CD8-positive, alpha-beta memory T cell (primary cell): ENCODE measurements at places on chromosomes 6 and 20.

GRCh38 chr20:35304956-35305355 lies 12.7 kb upstream of the FAM83C start:
- H3K36me3 ChIP-seq, result no peaks in the 10 kb centered on the region
- no peaks in the 10 kb centered on the region for H3K27me3 ChIP-seq
- no peak for DNase-seq
- no peak overlapping the region for H3K27ac ChIP-seq
- H3K4me1 ChIP-seq, result peaks cover 8% of the 10 kb centered on the region
- no peak overlapping the region for H3K4me3 ChIP-seq

DNA sequence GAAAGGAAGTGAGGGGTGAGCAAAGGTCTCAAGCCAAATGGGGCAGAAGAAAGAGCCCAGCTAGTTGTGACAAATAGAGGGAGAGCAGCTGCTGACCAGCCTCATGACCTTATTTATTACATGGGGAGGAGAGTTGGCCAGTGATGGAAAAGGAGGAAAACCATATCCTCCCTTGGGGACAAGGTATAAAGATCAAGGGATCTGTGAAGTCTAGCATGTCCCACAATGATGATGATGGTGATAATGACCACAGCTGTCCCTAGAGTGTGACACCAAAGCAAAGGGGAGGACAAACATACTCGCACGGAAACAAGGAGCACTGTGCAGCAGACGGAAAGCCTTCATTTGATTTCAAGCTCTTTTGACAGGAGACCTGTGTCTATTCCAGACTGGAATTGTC lies 190.4 kb upstream of the MCHR2 start:
- H3K27me3 ChIP-seq, result no peaks in the 10 kb centered on the region
- no peak overlapping the region for H3K27ac ChIP-seq
- H3K36me3 ChIP-seq, result no peaks in the 10 kb centered on the region
- no peaks in the 10 kb centered on the region for H3K4me1 ChIP-seq

GRCh38 chr20:16438100-16438499 lies 135.1 kb downstream of the KIF16B start:
- no peak overlapping the region for H3K27ac ChIP-seq
- DNase-seq, result no peak
- H3K27me3 ChIP-seq, result no peaks in the 10 kb centered on the region
- H3K4me3 ChIP-seq, result no peak overlapping the region
- no peaks in the 10 kb centered on the region for H3K4me1 ChIP-seq
- H3K36me3 ChIP-seq, result no peaks in the 10 kb centered on the region

DNA sequence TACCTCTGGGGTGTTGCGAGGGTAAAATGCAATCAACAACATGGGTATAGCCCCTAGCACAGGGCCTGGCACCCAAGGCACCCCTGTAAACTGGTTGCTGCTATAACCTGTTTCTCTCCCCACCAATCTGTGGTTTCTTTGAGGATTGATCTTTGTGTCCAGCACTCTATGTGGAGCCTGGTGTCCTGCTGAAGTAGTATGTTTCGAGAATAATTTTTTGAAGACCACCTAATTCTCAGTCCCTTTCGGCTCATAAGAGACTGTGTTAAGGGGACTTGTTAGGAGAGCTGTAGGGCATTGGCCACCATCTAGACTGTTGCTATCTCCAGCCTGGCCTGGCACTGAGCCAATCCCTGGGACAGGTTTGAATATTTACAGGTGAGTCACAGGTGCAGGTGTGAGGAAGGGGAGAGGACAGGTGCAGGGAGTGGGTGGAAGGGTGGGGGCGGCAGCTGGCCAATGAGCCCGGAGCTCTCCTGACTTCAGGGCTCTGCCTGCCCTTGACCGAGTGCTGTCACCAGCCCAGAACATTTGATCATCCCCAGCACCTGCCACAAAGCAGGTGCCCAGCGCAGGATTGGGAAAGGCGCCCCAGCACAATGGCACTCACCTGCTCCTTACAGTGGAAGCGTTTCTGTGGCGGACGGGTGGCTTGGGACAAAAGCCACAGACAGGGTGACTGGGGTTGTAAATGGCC lies 8.1 kb upstream of the C20orf144 start:
- DNase-seq, result no peak
- H3K4me3 ChIP-seq, result no peak overlapping the region
- H3K27ac ChIP-seq, result no peak overlapping the region
- H3K36me3 ChIP-seq, result no peaks in the 10 kb centered on the region
- H3K4me1 ChIP-seq, result no peaks in the 10 kb centered on the region

DNA sequence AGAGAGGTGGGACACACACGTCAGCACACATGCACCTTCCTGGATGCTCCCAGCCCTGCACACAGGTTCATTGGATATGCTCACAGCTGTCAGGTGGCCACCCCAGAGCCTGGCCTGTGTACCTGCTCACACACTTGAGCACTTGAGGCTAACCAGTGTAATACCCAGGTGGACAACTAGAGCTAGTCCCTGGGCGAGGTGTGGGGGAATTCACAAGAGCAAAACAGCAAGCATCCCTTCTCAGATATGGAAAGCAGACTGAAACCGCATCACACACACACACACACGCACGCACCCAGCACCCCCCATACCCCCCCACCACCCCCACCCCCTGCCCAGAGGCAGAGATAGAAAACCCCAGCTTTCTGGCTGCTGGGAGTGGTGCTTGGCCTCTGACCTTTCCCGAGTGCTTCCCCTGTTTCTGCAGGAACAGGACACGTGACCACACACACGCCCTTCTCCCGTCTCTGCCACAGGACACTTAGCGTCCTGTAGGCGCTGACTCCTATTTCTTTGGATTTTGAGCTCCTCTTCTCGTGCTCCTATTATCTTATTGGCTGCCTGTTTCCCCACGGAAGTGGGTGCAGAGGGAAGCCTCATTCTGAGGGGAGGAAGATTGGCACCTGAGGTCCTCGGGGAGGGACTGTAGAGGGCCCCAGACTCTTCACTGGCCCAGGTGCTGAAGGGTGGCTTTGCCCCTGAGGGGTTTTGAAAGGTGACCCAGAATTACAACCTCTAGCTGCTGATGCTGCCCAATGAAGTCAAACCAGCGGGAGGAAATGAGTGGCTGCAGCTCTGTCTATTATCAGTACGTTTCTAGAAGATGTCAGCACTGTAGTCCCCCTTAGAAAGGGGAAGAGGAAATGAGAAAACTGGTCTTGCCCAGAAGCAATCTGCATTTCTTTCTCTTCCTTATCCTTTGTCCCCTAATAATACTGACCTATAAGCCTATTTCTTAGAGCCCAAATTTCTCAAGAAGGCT lies 65.8 kb downstream of the SYTL3 start:
- H3K27ac ChIP-seq, result peak overlapping the region; percentile 18
- peaks cover 9% of the 10 kb centered on the region for H3K36me3 ChIP-seq
- no peak for DNase-seq

DNA sequence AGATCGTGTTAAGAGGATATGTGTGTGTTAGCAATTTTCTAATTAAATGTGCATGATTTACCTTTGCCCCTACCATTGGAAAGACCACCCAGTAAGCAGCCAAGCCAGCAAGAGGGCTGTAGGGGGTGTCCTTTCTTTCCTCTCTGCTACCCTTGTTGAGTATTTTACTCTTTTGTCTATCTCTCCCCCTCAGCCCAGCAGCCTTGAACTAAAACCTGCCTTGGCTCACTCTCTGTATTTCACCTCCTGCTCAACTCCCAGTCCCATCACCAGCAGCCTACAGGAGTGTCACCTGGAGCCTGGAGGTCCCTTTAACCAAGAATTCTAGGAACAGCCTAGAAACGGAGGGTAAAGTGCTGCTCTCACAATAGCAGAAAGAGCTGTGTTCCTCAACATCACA lies 81.0 kb downstream of the HIVEP2 start:
- H3K27me3 ChIP-seq, result no peaks in the 10 kb centered on the region
- H3K4me3 ChIP-seq, result no peak overlapping the region
- no peaks in the 10 kb centered on the region for H3K36me3 ChIP-seq
- no peak for DNase-seq
- no peak overlapping the region for H3K27ac ChIP-seq

- peaks cover 7% of the 10 kb centered on the region for H3K4me1 ChIP-seq
- no peak overlapping the region for H3K27ac ChIP-seq
- H3K36me3 ChIP-seq, result no peaks in the 10 kb centered on the region
- no peak for DNase-seq
These were observed 50.1 kb downstream of the SSR1 start for GRCh38 chr6:7262746-7263518.

GRCh38 chr6:22819209-22819608 lies 249.8 kb downstream of the HDGFL1 start:
- no peaks in the 10 kb centered on the region for H3K27me3 ChIP-seq
- no peak for DNase-seq
- H3K27ac ChIP-seq, result no peak overlapping the region
- no peak overlapping the region for H3K4me3 ChIP-seq
- H3K4me1 ChIP-seq, result no peaks in the 10 kb centered on the region

GRCh38 chr6:136335736-136336363 lies 46.2 kb upstream of the BCLAF1 start:
- no peak for DNase-seq
- H3K36me3 ChIP-seq, result no peaks in the 10 kb centered on the region
- no peak overlapping the region for H3K27ac ChIP-seq
- H3K27me3 ChIP-seq, result no peaks in the 10 kb centered on the region

DNA sequence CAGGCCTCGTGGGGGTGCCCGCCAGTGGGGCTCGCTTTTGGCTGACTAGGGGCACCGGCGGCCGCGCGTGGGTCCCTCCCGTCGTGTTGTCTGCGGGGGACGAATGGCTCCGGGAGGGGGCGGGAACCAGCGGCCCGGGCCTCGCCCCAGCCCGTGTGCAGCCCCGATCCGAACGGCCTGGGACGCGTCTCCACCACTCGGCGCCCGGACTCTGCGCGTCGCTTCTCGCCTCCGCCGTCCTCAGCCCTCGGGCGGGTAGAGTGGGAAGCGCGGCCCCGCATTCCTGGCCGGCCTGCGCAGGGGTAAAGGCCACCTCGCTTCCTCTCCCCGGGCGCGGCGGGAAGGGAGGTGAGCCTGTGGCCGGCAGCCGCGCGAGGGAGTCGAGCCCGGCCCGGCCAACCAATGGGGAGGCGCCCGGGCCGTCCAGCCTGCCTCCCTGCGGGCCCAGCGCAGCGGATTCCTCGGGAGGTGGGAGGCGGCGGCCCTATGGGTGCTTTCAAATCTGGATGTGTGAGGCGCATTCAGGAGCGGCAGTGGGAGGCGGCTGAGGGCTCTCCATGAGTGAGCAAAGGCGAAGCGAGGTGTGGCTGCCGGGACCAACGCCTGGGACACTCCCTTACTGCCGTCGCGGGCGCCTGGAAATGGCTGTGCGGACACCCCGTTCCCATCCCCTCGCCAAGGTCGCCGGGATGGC lies 1.1 kb upstream of the ZBTB46 start:
- no peak overlapping the region for H3K27ac ChIP-seq
- no peaks in the 10 kb centered on the region for H3K36me3 ChIP-seq
- DNase-seq, result no peak

DNA sequence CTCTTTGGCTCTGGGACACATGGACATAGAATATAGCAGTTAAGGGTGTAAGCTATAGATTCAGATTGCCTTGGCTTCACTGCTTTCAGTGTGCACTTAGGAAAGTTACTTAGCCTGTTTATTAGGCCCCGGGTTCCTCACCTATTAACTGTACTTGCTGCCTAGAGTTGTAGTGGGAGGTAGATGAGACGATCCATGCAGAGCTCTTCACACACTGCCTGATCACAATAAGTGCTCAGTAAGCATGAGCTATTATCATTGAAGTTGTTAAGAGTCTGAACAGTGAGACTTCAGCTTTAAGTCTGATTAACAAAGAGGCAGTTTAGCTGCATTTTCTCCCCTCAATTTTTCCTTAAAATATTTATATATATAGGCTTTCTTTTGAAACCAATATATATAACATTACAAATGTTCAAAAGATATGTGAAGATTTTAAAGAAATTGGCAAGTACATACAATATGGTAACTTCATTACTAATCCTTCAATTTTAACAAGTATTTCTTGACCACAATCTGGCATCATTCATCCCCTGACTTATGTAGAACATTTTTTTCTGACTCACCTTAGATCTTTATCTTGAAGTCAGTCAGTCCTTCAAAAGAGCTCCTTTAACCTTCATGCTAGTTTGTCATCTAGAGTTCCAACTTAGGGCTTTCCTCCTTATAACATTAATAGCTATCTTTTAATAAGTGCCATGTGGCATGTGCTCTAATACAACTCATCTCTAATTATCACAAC lies 20.5 kb upstream of the SUPT3H start:
- H3K27ac ChIP-seq, result no peak overlapping the region
- H3K36me3 ChIP-seq, result no peaks in the 10 kb centered on the region
- H3K4me1 ChIP-seq, result no peaks in the 10 kb centered on the region

DNA sequence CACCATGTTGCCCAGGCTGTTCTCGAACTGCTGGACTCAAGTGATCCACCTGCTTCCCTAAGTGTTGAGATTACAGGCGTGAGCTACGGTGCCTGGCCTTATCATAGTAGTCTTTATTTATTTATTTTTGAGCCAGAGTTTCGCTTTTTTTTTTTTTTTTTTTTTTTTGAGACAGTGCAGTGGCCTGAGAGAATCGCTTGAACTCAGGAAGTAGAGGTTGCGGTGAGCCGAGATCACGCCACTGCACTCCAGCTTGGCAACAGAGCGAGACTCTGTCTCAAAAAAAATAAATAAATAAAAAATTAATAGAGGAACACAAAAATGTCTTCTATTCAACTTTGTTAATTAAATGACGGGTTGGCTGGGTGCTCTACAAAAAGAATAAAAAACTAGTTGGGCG lies 12.9 kb downstream of the MAPRE1 start:
- H3K36me3 ChIP-seq, result peaks cover 27% of the 10 kb centered on the region
- H3K27me3 ChIP-seq, result no peaks in the 10 kb centered on the region
- DNase-seq, result no peak
- H3K4me1 ChIP-seq, result peaks cover 30% of the 10 kb centered on the region
- H3K27ac ChIP-seq, result no peak overlapping the region
- no peak overlapping the region for H3K4me3 ChIP-seq
